ENCODE measurements at places on chromosomes 11 and 22. TPM values are rescaled to one million over a fixed set of nuclear protein-coding genes. Genes with fewer than 3 reads are reported as not detected.

TSGA10IP gene
- 0.68 TPM for total RNA-seq

TLCD5 gene
- total RNA-seq = 7.8 TPM

TMPRSS6 gene
- total RNA-seq = 0.45 TPM

ZBED4 gene
- total RNA-seq = 11.2 TPM

MAPK1 gene
- total RNA-seq = 89.6 TPM

RAB38 gene
- 1.8 TPM for total RNA-seq

GRCh38 chr11:128695539-128696221 lies 1.8 kb downstream of the FLI1 start:
- H3K27me3 ChIP-seq = peaks cover 25% of the 10 kb centered on the region
- H3K36me3 ChIP-seq = no peaks in the 10 kb centered on the region
- H3K4me1 ChIP-seq = no peaks in the 10 kb centered on the region
- peak overlapping the region; percentile 56 for H3K27ac ChIP-seq
- no peak for DNase-seq

DNA sequence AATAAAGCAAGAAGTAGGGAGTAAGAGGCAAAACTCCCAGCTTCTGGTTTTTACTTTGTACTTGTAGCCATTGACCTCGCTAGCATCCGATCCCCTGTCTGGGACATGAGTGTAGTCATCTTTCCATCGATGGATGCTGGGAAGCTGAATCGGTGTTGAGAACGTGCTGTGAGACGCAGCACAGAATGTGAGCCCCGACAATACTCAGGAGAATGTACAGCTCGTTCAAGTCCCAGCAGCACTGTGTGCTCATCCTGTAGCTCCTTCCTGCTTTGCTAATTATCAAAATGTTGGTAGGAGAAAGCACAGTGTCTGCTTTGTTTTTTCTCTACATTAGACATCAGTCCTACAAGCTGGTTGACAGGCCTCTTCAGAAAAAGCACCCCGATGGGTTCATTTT lies 56.6 kb downstream of the JAM3 start:
- H3K4me1 ChIP-seq = no peaks in the 10 kb centered on the region
- no peak for DNase-seq

- no peaks in the 10 kb centered on the region for H3K36me3 ChIP-seq
- H3K4me1 ChIP-seq = no peaks in the 10 kb centered on the region
- no peaks in the 10 kb centered on the region for H3K27me3 ChIP-seq
- H3K4me3 ChIP-seq = no peak overlapping the region
- no peak overlapping the region for H3K27ac ChIP-seq
Observed at GRCh38 chr22:25362215-25362882, 142.9 kb downstream of the CRYBB2 start.

GRCh38 chr11:11416917-11417316 lies 63.9 kb upstream of the CSNK2A3 start:
- no peak overlapping the region for H3K4me3 ChIP-seq
- peaks cover 7% of the 10 kb centered on the region for H3K4me1 ChIP-seq
- no peak overlapping the region for H3K27ac ChIP-seq
- no peaks in the 10 kb centered on the region for H3K36me3 ChIP-seq

- peaks cover 5% of the 10 kb centered on the region for H3K4me1 ChIP-seq
- H3K27me3 ChIP-seq = no peaks in the 10 kb centered on the region
- no peak overlapping the region for H3K4me3 ChIP-seq
- no peaks in the 10 kb centered on the region for H3K36me3 ChIP-seq
- no peak overlapping the region for H3K27ac ChIP-seq
Observed at GRCh38 chr22:24803064-24803542, 2.9 kb upstream of the SGSM1 start.

DNA sequence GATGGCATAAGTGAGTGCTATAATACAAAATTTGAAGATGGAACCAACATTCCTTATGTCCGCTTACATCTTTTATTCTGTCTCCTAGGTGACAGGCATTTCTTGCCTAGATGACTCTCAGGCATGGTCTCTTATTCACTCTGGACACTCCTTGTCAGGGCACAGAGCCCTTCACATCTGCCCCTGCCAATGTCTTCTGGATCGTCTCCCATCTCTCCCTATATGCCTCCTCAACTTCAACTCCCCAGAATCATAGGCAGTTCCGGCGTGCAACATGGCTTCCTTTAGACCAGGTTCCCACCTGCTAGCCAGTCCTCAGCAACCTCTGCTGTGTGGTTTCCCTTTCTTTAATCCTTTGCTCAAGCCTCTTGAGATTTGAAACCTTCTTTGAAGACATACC lies 300.9 kb downstream of the TENM4 start:
- no peaks in the 10 kb centered on the region for H3K36me3 ChIP-seq
- H3K4me3 ChIP-seq = no peak overlapping the region
- H3K27ac ChIP-seq = no peak overlapping the region
- no peaks in the 10 kb centered on the region for H3K4me1 ChIP-seq
- H3K27me3 ChIP-seq = no peaks in the 10 kb centered on the region
- DNase-seq = no peak

DNA sequence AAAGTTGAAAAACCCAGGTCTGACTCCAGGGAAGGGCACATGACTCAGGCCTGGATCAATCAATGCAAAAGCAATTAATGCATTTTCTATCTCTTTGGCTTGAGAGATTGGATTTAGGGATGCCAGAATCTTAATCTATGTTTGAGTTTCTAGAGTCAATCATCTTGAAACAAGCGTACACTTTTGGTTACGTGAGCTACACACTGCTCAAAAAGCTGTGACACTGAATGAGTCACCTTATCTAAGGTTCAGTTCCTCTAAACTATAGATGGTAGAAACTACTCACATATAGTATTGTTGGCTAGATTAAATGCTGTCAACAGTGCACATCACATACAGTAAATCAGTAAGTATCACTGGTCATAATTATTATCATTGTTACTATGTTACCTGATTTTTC lies 24.2 kb downstream of the MRE11 start:
- H3K4me3 ChIP-seq = no peak overlapping the region
- H3K36me3 ChIP-seq = no peaks in the 10 kb centered on the region
- DNase-seq = no peak
- H3K27me3 ChIP-seq = no peaks in the 10 kb centered on the region
- H3K4me1 ChIP-seq = no peaks in the 10 kb centered on the region

GRCh38 chr11:27115051-27115650 lies 74.5 kb downstream of the BBOX1 start:
- no peak for DNase-seq
- H3K27me3 ChIP-seq = no peaks in the 10 kb centered on the region
- no peak overlapping the region for H3K27ac ChIP-seq
- H3K36me3 ChIP-seq = no peaks in the 10 kb centered on the region
- H3K4me1 ChIP-seq = no peaks in the 10 kb centered on the region

GRCh38 chr22:24231706-24232105 lies 13.2 kb downstream of the GGT5 start:
- H3K4me1 ChIP-seq = no peaks in the 10 kb centered on the region
- no peak overlapping the region for H3K4me3 ChIP-seq
- no peaks in the 10 kb centered on the region for H3K27me3 ChIP-seq
- no peaks in the 10 kb centered on the region for H3K36me3 ChIP-seq
- no peak for DNase-seq

- H3K27ac ChIP-seq = no peak overlapping the region
- no peaks in the 10 kb centered on the region for H3K27me3 ChIP-seq
- no peaks in the 10 kb centered on the region for H3K4me1 ChIP-seq
Observed at GRCh38 chr11:127627629-127628457, 627.3 kb upstream of the KIRREL3 start.

- no peak overlapping the region for H3K27ac ChIP-seq
- H3K4me1 ChIP-seq = no peaks in the 10 kb centered on the region
- H3K4me3 ChIP-seq = no peak overlapping the region
- no peaks in the 10 kb centered on the region for H3K27me3 ChIP-seq
Observed at GRCh38 chr11:117094776-117095175, 3.5 kb downstream of the SIK3 start.

- no peak for DNase-seq
- no peak overlapping the region for H3K4me3 ChIP-seq
- H3K4me1 ChIP-seq = peaks cover 26% of the 10 kb centered on the region
- H3K27ac ChIP-seq = peak overlapping the region; percentile 95
Observed at GRCh38 chr22:38313384-38313955, 3.8 kb downstream of the CSNK1E start.

DNA sequence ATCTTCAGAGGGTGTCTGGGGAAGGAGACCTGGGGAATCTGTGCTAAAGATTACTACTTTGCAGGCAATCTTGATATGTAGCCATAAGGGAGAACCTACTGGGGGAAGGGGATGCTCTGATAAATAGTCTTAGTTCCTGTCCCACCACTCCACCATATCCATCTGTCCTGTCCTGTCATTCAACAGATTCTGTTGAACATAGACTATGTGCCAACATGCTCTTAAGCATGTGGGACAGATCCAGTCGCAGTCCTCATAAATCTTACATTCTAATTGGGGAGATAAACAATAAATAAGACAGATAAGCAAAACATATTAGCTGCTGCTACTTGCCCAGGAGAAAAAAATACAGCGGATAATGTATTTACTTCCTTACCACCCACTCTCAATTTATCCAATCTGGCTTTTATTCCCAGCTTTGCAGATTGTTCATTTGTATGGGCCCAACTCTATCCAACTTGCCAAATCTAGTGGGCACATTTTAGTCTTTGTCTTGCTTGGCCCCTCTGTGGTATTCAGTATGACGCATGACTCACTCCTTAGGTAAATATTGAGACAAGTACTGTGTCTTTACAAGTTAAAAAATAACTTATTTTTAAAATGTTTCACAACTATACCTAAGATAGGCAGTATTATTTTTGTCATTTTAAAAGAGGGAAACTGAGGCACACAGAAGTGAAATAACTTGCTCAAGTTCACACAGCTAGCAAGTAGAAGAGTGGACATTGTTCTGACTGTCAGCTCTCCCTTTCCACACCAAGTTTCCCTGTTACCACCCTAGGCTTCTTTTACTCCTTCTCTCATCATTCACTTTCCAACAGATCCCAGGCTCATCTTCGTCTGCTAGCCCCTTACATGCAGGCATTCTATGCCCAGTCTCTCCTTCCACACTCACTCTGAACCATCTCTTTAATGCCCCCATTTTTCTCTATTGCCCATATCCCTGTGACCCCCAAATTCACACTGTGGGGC lies 133.6 kb upstream of the SESN3 start:
- no peaks in the 10 kb centered on the region for H3K36me3 ChIP-seq
- DNase-seq = no peak
- H3K4me3 ChIP-seq = no peak overlapping the region
- no peak overlapping the region for H3K27ac ChIP-seq

DNA sequence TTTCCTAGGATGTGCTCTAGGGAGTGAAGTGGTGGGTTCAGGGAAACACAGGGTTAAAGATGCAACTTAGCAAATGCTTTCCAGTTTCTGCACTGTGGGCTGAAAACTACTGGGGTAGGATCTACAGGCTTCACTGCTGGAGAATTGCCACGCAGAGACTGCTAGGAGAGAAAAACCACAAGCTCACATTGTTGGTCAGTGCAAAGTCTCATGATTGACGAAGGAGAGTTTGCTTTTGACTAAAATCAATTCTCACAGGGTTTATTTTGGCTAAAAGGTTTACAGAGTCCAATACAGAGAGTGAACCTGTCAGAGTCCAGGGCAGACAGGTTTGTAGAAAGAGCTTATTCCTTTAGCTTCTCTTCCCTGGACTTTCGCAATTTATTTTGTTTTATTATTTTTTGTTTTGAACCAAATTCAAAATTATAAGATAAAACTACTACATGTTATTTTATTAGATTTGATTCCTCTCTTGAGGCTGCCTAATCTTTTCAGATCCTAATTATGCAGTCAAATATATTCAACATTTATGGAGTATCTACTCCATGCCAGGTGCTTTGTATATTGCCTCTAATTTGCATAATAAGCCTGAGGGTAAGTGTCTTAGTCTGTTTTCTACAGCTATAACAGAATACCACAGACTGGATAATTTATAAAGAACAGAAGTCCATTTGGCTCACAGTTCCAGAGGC lies 64.7 kb downstream of the MTNR1B start:
- H3K36me3 ChIP-seq = no peaks in the 10 kb centered on the region
- no peak overlapping the region for H3K4me3 ChIP-seq
- no peaks in the 10 kb centered on the region for H3K4me1 ChIP-seq
- no peak for DNase-seq

DNA sequence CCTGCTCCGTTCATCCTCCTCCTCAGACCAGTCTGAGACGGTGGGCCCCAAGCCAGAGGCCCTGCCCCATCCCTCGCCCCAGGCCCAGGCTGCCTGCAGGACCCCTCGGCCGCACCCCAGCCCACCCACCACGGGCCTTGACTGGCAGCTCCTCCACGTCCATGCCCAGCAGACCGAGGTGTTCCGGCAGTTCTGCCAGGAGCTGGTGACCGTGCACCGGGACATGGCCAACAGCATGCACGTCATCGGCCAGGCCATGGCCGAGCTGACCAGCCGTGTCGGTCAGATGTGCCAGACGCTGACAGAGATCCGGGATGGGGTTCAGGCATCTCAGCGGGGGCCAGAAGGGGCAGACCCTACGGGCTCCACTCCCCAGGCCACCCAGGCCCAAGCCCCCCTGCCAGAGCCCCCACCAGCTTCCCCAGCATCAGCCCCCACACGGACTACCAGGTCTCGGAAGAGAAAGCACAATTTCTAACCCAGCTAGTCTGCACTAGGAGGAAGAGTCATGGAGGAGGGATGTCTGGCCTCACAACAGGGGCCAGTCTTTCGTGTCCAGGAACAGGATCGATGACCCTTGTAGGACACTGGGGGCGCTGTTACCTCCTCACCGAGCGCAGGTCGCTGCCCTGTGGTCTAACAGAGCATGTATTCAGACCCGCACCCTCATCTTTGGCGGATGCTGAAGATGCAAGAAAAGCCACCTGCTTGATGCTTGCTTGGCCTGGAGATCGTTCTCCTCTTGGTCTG lies 66.3 kb downstream of the PRDM11 start:
- peaks cover 10% of the 10 kb centered on the region for H3K36me3 ChIP-seq
- peaks cover 9% of the 10 kb centered on the region for H3K4me1 ChIP-seq
- no peak for DNase-seq
- no peak overlapping the region for H3K4me3 ChIP-seq
- H3K27me3 ChIP-seq = no peaks in the 10 kb centered on the region

GRCh38 chr11:57479021-57479663 lies 18.8 kb downstream of the RTN4RL2 start:
- no peak for DNase-seq
- H3K27me3 ChIP-seq = no peaks in the 10 kb centered on the region
- H3K36me3 ChIP-seq = no peaks in the 10 kb centered on the region
- H3K27ac ChIP-seq = no peak overlapping the region
- H3K4me3 ChIP-seq = no peak overlapping the region

DNA sequence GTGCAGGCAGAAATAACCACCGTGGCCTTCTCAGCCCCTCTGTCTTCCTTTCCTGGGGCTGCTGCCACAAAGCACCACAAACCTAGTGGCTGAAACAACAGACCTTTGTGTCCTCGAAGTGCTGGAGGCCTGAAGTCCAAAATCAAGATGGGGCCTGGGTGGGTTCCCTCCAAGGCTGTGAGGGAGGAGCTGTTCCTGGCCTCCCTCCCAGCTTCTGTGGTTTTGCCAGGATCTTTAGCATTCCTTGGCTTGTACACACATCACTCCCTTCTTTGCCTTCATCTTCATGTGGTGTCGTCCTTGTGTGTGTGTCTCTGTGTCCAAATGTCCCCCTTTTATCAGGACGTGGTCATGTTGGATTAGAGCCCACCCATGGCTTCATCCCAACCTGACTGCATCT lies 29.0 kb upstream of the PARVG start:
- H3K27me3 ChIP-seq = no peaks in the 10 kb centered on the region
- H3K4me3 ChIP-seq = no peak overlapping the region
- no peaks in the 10 kb centered on the region for H3K36me3 ChIP-seq
- no peaks in the 10 kb centered on the region for H3K4me1 ChIP-seq

- H3K27ac ChIP-seq = no peak overlapping the region
- no peak for DNase-seq
- peaks cover 6% of the 10 kb centered on the region for H3K4me1 ChIP-seq
- H3K36me3 ChIP-seq = no peaks in the 10 kb centered on the region
Observed at GRCh38 chr11:17206463-17206862, 1.3 kb downstream of the PIK3C2A start.

GRCh38 chr11:31636983-31637382 lies 127.4 kb downstream of the ELP4 start:
- no peak overlapping the region for H3K27ac ChIP-seq
- DNase-seq = no peak
- no peaks in the 10 kb centered on the region for H3K4me1 ChIP-seq
- no peaks in the 10 kb centered on the region for H3K36me3 ChIP-seq
- H3K27me3 ChIP-seq = no peaks in the 10 kb centered on the region

Data from prostate gland (tissue), 2 donors.